ENCODE measurements at places on chromosomes 13 and 19.
A peak's percentile ranks its signal among the peaks of the same experiment; 100 is the strongest.

DNA sequence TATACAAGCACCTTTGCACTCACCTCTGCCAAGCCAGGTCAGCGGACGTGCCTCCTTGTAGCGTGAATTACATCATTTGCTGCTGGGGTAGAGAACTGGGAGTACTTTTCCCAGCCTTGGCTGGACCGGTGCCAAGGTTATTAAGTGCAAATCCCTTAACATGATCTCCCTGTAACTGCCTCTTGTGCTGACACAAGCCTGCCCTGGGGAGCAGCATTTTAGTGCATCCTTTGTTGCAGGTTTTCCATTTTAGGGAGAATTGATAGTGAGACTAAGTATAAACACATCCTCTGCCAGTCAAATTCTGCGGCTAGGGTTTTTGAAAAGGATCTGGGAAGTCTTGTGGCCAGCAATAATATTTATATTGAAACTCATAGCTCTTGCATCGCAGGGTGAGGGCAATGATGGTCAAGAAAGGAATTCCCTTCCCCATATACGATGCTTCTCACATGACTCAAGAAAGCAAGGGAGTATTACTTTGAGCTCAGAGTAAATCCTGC is 32.7 kb upstream of the DCLK1 start:
- DNase-seq = no peak

DNA sequence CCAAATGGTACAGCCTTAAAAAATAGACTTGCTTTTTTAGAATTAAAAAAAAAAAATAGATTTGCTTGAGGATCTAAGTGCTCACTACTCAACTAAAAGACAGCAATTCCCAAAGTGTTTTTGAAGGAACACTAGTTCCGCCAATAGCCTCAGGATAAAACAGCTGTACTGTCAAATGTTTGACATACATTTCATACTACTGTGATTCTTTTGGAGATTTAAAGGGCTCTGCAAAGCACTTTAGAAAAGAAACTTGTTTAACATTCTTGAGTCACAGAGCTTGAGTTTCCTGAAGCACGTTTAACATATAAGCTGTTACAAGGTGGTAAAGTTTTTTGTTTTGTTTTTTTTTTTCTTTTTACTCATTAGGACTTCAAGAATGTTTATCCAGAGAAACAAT is 23.1 kb upstream of the KLF5 start:
- no peak for DNase-seq

GRCh38 chr19:15300533-15301197 is 31.7 kb downstream of the BRD4 start:
- DNase-seq = no peak

DNA sequence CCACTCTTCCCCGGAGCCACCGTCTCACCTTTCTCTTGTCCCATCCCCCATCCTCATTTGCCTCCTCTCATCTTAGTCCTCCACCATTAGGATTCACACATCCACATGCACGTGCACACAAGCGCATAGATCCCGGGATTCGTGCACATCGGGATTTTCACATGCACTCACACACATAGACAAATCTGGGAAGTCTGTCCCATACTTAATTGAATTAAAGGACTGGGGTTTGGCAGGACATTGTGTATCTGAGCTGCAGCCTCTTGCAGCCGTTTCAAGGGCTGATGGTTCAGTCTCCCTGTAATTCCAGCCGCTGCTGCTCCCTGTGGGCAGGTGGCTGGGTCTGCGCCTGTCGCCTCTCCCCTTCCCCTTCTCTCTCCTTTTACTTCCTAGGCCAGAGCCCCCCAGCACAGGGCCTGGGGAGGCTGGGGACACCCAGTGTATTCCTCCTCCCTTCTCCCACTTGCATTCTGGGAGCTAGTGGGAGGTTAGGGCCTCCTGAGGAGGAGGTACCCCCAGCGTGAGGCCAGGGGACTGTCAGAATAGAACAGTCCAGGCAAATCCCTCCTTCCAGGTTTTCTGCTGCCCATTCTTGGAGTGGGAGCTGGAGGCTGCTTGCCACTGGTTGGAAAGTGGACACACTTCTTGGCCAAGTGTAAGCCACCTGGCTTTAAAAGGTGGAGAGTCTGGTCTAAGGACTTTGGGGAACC is 43.6 kb downstream of the LYL1 start:
- DNase-seq = no peak

- no peak for DNase-seq
Measured at GRCh38 chr19:2512523-2513431, 36.9 kb downstream of the GADD45B start.

GRCh38 chr19:57031106-57031505 is 88.7 kb upstream of the USP29 start:
- no peak for DNase-seq

GRCh38 chr19:55673465-55673864 is 1.6 kb upstream of the EPN1 start:
- no peak for DNase-seq

DNA sequence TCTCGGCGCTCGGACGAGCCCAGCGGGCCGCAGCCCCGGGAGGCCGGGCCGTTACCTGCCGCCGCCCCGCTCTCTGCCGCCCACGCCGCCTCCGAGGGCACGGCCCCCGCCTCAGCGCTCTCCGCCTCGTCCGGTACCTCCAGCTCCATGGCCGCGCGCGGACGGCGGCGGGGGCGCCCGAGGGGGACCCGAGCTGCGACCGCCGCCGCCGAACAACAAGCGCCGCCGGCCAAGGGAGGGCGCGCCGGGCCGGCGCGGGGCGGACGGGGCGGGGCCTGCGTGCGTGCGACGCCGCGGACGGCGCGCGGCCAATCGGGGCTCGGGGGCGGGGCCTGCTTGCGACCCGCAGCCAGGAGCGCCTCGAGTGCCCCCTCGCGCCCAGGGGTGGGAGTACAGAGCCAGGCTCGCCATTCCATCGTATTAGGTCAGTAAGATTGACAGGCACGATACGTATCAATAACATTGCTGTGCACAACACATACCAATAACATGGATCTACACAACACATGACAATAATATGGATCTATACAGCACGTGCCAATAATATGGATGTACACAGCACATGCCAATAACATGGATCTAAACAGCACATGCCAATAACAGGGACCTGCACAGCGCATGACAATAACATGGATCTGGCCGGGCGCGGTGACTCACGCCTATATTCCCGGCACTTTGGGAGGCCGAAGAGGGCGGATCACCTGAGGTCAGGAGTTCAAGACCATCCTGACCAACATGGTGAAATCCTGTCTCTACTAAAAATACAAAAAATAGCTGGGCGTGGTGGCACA is at the start of gene PIP5K1C:
PIP5K1C (minus strand) TSS at position 227 of the 791 bp plus-strand sequence; CDS start at position 149, 78 bp downstream.
- peak; percentile 93 for DNase-seq

GRCh38 chr19:18634612-18635297 is 2.1 kb upstream of the KLHL26 start:
- DNase-seq = no peak
